ENCODE measurements at places on chromosomes 13 and 19.

- no peak for DNase-seq
Measured at GRCh38 chr13:40123962-40124632, 468.6 kb downstream of the COG6 start.

- DNase-seq, result no peak
Measured at GRCh38 chr19:13581576-13581975, 75.3 kb upstream of the CACNA1A start.

GRCh38 chr19:38650911-38651584 lies 3.6 kb downstream of the ACTN4 start:
- DNase-seq, result no peak

DNA sequence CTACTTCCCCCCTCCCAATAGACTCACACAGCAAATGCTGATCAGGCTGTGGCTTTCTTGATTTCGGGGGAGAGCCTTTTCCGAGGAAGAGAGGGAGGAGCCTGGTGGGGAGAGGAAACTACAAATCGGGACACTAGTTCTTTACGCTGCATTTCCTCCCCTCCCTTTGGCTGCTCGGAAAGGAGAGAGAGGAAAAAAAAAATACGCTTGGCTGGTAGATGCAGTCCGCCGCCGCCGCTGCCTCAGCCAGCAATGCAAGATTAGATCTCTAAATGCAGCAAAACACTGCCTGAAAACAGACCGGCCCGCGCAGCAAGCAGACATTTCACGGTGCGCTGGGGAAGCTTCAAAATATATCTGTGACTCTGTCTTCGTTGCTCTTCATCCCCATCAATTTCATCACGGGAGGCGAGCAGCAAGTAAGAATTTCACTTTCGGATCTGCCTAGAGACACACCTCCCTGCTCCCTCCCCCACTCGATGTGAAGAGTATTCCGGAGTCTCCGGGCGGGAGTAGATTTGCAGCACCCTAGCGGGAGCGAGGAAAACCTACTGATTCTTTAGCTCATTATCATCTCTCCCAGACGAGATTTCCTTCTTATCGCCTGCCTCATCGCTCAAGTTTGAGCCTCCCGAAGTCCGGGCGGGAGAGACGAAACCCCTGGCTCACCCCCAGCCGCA lies at the start of gene PCDH17:
Gene PCDH17, plus strand, starts transcription at position 149 of the 680 bp plus-strand sequence. CDS start 803 bp downstream, outside the sequence.
- DNase-seq, result no peak

DNA sequence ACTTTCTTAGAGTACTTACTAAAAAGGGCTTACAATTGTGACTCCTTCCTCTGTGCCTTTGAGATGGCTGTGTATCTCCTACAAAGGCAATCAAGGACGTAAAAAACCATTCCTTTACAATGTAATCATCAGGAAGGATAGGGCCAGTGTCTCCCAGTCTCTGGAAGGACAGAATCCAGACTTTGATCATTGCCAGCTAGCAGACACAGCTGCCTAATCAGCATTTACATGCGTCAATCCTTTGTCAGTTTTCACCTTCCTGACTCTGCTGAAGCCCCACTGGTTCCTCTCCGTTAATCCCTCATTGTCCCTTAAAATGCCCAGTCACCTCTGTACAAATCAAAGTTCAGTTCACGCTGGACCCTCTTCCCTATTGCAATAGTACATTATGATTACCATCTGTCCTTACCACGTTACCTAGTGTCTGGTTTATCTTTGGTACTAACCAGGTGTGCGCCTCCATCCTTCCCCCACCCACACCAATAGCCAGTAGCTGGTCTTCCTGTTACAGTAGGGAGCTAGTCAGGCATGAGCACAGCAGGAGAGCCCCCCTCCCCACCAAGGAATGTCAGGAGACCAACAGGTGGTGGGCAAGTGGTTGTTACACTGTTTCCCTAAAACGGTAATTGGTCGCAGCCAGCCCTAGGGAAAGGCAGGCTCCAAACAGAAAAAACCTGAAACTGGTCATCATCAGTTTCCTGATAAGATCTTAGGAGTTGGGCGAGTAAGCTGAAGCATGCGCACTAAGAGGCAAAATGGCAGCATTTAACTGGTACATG lies 49.7 kb downstream of the TGDS start:
- DNase-seq, result no peak

DNA sequence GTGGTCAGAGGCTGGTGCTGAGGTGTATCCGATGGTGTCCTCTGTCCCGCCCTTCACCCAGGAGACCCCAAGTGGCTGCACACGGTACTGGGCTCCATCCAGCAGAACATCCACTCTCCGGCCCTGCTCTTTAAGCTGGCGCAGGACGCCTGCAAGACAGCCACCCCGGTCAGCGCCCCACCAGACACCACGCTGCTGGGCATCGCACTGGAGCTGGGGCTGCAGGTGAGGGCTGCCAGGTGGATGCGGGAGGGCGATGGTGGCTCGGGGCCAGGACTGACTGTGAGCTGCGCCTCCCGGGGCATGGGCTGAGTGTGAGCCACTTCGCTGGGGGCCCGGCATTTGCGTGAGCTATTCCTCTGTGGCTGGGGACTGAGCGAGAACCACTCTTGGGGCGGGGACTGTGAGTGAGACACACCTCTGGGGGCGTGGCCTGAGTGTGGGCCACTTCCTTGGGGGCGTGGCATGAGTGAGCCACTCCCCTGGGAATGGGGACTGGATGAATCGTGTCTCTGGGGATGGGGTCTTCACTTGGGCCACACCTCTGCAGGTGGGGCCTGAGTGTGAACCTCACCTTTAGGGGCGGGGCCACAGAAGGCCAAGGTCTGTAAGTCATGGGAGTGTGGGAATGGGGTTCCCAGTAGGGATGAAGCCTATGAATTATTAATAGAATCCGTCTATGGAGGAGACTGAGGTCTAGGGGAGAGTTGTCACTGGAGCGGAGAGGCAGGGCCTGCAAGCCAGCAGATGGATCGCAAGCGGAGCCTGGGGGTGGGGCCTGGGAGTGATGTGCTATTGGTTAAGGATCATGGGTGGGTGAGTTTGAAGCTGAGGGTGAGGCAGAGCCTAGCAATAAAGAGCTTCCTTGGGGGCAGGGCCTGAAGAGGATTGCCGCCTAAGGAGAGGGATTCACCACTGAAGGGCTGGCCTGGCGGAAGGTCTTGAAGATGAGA lies 30.5 kb downstream of the ZSWIM4 start:
- no peak for DNase-seq

GRCh38 chr19:51602189-51602854 lies 27.9 kb downstream of the SIGLEC5 start:
- DNase-seq, result no peak

DNA sequence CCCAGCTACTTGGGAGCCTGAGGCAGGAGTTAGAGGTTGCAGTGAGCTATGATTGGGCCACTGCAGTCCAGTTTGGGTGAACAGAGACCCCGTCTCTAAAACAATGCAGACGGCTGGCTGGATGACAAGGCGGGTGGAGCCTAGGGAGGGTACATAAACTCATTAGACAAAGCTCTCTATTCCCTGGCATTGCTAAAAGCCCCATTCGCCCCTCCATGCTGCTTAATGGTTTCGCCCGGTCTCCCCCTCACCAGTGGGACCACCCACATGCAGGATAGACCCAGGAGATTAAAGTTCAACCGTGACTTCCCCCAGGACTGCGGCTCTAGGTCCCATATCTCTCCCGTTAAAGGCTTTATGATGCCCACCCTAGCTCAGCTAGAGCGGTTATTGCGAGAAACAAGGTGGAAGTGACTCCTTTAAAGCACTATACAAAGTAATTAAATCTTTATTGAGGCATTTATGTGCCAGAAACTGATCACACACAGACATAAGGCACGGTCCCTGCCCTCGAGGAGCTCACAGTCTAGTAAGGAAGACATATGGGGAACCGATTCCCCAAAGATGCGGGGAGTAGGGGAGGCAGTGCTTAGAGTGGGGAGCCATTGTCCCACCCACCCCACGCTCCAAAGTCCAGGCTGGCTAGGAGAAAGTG lies 4.9 kb downstream of the LYPD3 start:
- DNase-seq, result no peak

DNA sequence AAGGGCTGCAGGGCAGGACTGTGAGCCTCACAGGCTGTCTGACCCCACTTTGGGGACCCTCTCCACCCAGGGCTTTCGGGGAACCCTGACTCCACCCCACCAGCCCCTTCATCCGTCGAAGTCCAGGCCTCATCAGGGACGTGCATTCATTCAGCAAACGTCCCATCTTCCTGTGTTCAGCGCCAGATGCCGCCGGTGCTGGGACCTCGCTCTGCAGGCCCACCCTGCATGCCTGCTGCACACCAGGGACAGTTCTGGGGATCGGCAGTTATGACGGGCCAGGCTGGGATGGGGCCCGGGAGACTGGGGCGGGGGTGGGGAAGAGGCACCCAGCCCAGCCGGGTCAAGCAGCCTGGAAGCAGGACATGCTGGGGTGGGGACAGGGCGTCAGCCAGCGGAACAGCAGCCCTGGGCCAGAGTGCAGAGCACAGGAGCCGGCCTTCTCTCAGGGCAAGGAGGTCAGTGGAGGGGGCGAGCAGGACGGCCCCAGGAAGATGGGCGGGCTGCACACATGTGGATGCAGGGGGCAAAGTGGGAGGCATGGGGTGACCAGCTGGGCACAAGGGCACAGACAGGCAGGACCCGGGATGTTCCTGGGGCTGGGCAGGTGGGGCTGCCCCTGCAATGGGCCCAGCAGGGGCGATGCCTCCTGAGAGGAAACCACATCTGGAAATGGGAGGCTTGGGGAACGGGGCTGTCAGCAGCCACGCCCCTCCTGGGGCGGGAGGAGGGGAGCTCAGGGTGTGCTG lies 5.1 kb downstream of the GAMT start:
- DNase-seq, result no peak

DNA sequence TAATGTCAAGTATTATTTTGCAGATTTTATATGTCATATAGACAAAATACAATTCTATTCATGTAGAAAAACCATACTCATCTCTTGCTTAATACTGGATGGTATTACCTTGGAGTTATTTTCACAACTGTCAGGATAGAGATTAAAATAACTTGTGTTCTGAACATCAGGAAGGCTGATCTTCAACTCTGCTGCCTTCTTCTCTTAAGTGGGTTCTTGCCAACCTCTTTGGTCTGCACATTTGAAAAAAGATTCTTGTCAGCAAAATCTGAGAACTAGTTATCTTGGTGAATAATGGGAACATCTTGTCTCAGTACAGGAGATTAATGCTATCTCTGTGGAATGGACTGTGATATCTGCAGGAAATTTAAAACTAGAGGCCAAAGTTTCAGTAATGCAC lies 95.2 kb upstream of the FAM216B start:
- DNase-seq, result no peak

- DNase-seq, result no peak
Measured at GRCh38 chr13:66329988-66330451, 900.1 kb downstream of the PCDH9 start.

- no peak for DNase-seq
Measured at GRCh38 chr13:34462843-34463242, 479.2 kb upstream of the NBEA start.

- DNase-seq, result no peak
Measured at GRCh38 chr13:79995334-79995733, 345.6 kb downstream of the SPRY2 start.

DNA sequence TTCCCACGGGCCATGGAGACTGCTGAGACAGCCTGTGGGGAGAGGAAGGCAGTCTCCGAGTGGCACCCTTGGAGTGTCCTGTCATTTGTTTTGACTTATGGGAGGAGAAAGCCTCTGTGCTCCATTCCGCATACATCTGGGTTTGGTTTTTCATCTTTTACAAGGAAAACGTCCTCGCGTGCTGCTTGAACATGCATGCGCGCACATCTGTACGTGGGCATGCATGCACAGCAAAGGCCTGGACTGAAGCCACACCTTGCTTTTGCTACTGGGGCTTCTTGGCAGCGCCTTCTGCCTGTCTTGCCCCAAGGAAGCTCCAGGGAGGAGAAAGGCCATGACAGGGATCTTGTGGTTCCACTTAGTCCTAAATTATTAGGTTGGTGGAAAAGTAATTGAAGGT lies 44.0 kb downstream of the SUGP2 start:
- DNase-seq, result no peak

DNA sequence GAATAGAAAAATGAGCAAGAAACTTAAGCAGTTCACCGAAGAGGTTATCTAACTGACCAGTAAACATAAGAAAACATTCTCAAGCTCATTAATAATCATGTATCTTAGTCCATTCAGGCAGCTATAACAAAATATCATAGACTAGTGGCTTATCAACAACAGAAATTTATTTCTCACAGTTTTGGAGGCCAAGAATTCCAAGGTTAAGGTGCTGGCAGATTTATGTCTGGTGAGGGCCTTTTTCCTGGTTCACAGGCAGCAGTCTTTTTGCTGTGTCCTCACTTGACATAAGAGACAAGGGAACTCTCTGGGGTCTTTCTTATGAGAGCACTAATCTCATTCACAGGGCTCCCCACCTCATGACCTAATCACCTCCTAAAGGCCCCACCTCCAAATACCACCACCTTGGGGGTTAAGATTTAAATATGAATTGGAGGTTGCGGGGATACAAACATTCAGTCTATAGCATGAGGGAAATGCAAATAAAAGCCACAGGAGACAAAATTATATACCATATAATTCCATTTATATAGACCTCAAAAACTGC lies 123.6 kb downstream of the ZAR1L start:
- no peak for DNase-seq

DNA sequence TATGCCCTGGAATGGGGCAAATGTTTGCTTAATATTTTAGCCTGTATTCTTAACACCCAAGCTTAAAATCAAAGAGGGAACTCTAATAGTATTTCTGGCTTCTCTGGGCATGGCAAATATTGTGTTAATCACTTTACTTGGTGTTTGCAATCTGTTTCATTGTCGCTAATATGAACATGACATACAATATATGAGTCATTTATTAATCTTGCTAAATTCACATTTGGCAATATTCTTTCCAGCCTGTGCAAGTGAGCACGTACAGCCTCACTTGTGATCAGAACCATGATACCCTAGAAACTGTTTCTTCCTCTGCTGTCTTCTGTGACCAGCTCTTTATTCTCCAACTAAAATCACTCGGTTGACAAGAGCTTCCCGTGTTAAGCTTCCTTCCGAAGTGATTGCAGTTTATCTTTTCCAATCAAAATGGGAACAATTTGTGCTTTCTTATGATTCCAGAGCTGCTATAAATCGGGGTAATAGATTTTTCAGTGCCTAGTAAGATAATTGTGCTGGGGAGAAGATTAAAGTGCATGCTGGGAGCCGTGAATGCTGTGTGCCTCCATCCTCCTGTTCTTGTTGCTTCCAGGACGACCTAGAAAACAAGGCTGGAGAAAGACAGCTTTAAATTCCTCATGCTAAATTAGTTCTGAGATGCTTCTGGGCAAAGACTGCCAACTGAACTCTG lies 153.0 kb upstream of the TMTC4 start:
- DNase-seq, result no peak

- no peak for DNase-seq
Measured at GRCh38 chr13:30729801-30730200, 5.5 kb upstream of the ALOX5AP start.

Measured in omental fat pad (tissue), 4 donors.